NCI-H2107 (cell line): ENCODE measurements at places on chromosomes 4 and X.

- no peak for DNase-seq
These were observed 8.1 kb upstream of the ATP6AP1 start for GRCh38 chrX:154420402-154420756.

DNA sequence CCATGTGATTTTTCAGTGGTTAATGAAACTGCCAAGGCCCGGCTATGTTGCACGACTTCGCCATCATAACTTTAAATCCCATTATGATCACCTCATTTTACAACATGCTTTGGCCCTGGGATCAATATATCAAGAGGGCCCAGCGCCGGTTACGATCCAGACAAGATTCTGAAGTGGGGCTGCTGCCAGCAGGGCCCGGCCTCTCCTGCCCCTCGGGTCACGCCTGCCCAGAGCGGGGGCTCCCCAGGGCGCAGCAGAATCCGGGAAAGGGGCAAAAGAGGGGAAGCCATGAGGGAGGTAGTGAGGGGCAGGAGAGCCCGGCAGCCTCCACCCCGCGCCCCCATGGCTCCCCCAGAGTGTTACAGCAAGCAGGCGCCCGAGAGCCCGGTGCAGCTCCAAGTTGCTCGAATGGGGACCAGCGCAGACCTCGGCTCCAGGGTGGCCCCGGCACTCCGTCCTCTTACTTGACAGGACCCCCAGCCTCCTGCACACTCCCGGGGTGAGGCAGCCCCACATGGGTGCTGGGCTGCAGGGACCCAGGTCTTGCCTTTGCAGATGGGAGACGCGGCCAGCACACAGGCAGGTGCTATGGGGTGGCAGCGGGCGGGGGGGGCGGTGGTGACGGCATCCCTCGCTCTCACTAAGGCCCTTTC, 129.8 kb upstream of the NKX1-1 start:
- no peak for DNase-seq

DNA sequence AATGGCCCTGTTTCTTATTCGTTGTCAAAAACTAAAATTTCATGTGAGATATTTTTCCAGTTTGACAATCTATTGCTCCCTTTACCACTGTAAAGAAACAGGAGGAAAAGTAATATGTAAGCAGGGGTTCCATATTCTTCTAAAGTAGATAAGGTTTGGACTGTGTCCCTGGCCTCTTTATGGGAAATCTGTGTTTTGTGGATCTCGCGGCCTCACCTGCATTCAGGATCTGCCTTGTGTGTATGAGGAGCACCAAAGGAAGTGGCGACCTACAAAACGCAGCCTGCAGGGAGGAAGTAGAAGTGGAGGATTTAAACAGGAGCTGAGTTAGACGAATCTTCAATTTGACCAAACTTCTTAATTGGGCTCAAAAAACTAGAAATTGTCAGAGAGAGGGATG, 67.0 kb downstream of the RASGEF1B start:
- no peak for DNase-seq

DNA sequence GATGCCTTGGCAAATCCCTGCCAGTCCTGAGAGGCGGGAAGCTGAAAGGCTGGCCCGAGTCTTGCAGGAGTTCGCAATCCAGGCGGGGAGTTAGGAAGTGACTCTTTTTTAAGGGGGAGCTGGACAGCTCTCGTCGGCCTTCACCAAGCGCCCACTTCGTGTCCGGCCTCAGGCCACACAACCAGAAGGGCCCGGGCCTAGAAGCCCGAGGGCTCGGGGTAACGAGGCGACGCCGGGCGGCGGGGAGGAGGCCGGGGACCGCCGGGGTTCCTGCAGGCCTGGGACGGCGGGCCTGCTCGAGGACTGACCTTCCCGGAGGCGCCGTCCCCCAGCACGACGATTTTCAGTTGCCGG, 395 bp downstream of the RAB28 start:
- no peak for DNase-seq

GRCh38 chr4:107130157-107130556, 94.0 kb upstream of the DKK2 start:
- no peak for DNase-seq

GRCh38 chr4:73311428-73311827, 52.8 kb upstream of the ANKRD17 start:
- DNase-seq, result peak; percentile 0

DNA sequence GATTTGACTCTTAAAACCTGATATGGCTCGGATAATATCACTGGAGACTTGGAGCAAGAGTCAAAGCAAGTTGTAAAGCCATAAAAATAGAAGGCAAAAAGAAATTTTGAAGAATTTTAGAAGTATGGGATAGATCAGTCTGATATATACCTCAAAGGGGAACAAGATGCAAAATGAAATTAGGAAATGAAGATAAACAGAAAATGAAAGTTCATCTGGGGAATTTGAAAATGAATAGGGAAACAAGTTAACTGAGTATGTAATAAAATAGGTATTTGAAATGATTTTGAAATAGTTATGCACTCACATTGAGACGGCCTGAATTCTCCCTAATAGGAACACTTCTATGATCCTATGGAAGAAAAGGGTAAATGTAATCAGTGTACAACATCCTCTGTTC, 5.7 kb downstream of the CYP2U1 start:
- no peak for DNase-seq

- peak; percentile 49 for DNase-seq
These were observed 23.3 kb upstream of the SCML2 start for GRCh38 chrX:18377796-18378195.

DNA sequence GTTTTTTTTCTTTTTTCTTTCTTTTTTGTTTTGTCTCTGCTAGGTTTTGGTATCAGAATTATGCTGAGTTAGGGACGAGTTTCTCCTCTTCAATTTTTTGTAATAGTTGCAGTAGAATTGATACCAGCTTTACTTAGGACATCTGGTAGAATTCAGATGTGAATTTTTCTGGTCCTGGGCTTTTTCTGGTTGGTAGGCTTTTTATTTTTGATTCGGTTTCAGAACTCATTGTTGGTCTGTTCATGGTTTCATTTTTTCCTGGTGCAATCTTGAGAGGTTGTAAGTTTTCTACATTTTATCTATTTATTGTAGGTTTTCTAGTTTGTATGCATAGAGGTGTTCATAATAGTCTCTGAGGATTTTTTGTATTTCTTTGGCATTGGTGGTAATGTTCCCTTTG, 498.1 kb upstream of the CPEB2 start:
- no peak for DNase-seq

DNA sequence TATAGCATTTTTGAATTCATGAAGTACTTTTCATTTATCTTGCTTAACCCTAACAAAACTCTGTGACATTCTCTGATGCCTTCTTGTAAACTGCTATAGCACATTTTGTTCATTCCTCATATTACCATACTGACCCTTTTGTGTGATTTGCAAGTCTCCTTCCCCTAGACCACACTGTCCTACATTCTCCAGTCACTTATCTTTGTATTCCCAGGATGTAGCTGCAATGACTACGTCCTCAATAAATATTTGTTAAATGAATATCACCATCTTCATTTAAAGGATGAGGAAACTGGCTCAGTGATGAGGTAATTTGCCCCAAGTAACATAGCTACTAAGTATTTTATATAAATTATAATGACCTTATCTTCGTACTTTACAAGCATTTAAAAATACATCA, 11.9 kb downstream of the HUWE1 start:
- no peak for DNase-seq

GRCh38 chr4:48483777-48484493, 792 bp downstream of the SLC10A4 start:
- DNase-seq, result peak; percentile 6

GRCh38 chrX:44462850-44463249, 79.8 kb downstream of the FUNDC1 start:
- DNase-seq, result no peak

GRCh38 chr4:163621821-163622220, 127.3 kb downstream of the TMA16 start:
- DNase-seq, result no peak

- DNase-seq, result no peak
These were observed 19.1 kb downstream of the VSIG1 start for GRCh38 chrX:108064001-108064400.

DNA sequence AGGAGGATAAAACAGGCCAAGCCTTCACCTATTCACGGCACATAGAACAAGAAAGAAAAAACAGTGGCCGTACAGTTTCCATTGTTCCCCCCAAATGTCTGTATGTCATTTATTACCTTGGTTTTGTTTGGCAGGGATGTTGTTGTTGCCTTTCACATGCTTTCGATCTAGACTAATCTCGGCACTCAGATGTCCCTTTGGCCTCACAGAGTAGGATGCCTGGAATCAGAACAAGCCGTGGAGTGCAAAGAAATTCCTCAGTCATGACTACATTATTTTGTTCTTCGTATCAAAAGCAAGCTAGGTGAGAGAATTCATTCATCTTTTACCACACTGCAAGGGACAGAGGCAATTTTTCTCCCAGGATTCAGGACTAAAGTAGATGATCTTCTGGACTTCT, 106.9 kb downstream of the SMIM20 start:
- no peak for DNase-seq

DNA sequence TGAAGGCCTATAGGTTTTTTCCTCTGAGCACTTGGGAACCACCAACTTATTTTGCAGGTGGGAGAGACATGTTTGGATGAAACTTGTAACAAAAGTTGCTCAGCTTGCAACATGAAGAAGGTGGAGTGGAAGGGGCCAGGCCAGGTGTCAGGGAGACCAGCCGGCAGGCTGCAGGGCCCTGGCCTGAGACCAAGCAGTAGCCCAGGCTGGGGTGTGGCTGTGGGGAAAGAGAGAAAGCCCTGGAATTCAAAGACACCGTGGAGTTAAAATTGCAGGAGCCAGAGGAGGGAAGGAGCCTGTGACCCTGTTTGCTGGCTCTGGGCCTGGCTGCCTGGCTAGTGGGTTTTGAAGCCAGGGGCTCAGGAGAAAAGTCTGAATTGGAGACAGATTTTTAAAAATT, 43.4 kb downstream of the EFNB1 start:
- DNase-seq, result no peak

- no peak for DNase-seq
These were observed 580.2 kb downstream of the SPRY1 start for GRCh38 chr4:123976819-123977218.

- DNase-seq, result no peak
These were observed 90.6 kb upstream of the WWC2 start for GRCh38 chr4:183008492-183008891.

- DNase-seq, result no peak
These were observed 8.4 kb upstream of the TBL1X start for GRCh38 chrX:9456250-9457074.

- DNase-seq, result no peak
These were observed 124.7 kb downstream of the HNRNPD start for GRCh38 chr4:82248903-82249632.

DNA sequence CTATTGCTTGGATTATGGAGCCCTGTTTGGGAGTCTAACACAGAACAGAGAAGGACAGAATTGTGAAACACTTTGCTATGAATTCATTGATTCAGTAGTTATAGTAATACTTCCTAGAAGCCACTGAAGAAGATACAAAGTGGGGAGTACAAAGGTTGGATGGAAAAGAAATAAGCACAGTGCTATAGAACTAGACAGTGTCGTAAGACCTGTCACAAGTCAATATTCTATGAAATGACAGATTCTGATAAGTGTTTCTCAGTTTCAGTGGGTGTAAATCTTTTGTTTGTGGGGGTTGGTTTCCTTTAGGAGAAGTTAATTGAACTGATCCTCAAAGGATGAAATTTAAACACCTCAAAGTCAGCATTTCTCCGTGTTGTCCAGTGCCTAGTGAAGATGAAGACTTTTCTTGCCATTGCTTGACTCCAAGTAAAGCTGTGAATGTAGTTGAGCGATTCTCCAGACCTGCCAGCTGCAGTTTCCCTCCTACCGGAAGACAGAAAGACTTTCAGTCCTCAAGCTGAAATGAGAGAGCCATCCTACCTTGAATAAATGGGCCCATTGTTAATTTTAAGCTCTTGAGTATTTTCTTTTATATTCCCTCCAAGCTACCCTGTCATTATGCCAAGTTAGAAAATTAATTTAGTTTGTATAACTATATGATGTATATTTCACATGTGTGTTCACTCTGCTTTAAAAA, 7.9 kb downstream of the PDLIM5 start:
- no peak for DNase-seq

- DNase-seq, result no peak
These were observed 194.3 kb downstream of the MGST2 start for GRCh38 chr4:139859876-139860275.

DNA sequence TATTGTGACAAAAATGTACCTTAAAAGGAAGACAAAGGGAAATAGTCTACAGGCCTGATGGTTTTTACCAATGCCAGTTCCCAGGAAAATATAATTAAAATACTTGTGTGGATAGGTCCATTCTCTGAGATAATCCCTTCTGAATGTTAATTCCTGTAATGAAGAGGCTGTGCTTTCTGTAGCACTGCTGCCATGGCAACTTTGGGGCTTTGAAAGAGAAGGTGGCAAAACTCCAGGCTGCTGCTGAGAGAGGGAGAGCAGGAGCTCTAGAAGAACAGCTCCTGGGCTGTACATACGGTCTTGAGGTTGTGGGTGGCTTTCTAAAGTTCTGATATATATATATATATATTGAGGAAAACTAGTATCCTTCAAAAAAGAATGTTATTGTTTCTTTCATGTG, 125.4 kb downstream of the PDLIM5 start:
- DNase-seq, result no peak

DNA sequence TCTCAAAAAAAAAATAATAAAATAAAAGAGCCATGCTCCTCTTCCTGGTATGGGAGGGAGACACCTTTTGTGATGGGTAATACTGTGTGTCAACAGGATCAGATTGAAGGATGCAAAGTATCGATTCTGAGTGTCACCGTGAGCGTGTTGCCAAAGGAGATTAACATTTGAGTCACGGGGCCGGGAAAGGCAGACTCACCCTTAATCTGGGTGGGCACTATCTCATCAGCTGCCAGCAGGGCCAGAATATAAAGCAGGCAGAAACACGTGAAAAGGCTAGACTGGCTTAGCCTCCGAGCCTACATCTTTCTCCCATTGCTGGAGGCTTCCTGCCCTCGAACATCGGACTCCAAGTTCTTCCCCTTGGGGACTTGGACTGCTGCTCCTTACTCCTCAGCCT, 95.4 kb downstream of the SHOX start:
- DNase-seq, result no peak

- DNase-seq, result no peak
These were observed 189.9 kb downstream of the INPP4B start for GRCh38 chr4:142656178-142656577.

DNA sequence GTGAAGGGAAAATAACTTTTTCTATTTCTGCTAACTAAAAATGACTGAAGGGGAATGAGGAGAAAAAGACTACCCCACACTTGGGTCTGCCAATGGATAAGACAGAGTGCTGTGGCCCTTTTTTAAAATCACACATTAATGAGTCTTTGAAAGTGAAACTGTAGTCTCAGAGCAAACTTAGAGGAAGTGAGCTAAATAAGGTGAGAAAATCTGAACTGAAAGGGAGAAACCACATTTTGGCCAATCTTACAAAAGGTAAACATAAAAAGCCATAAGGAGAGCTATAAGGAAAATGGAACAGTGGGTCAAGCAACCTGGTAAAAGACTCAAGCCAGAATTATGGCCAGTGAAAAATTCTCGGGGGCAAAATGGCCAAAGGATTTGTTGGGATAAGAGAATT, 755.1 kb upstream of the IGFBP7 start:
- no peak for DNase-seq

DNA sequence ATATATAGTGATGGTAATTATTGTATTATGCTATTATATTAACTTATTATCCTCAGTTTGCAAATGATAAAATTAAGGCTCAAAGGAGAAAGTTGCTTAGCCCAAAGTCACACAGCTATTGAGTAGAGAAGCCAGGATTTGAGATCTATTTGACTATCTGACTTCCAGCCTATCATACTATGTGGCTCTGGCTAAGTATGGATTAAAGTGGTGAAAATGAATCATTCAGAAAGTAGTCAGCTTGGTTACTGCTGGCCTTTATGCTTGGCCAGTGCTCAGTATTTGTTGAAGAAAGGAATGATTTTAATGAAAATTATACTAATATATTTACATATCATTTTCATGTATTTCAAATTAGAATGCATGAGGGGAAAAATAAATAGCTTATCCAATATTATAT, 219.8 kb downstream of the SHROOM3 start:
- no peak for DNase-seq
